ENCODE measurements at places on chromosomes 5 and 9. TPM values are rescaled to one million over a fixed set of nuclear protein-coding genes. Genes with fewer than 3 reads are reported as not detected.

RLN1 gene
- 0.26 TPM for polyA plus RNA-seq

ENHO gene
- 1.9 TPM for polyA plus RNA-seq

CDH9 gene
- polyA plus RNA-seq, result not detected

SLC34A1 gene
- polyA plus RNA-seq, result not detected

INSL6 gene
- polyA plus RNA-seq, result not detected

HEMGN gene
- not detected for polyA plus RNA-seq

TMEM215 gene
- 0.03 TPM for polyA plus RNA-seq

OTP gene
- 0.03 TPM for polyA plus RNA-seq

TERT gene
- 3.9 TPM for polyA plus RNA-seq

DNA sequence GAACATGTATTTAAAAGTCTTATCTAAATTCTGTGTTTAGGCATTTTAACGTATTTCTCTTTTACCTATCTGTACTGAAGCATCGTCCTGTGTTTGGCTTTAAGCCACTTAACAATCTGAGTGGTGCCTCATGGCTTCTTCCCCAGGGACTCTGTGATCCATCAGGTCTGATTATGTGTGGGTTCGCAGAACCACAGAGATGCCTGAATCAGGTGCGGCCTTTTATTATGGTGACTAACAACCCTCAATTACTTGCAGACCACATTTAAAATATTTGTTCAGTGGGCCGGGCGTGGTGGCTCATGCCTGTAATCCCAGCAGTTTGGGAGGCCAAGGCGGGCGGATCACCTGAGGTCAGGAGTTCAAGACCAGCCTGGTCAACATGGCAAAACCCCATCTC, 39.6 kb upstream of the SAP30L start:
- DNase-seq, result no peak

- no peak for DNase-seq
Observed at GRCh38 chr5:40436535-40437237, 243.0 kb upstream of the PTGER4 start.

DNA sequence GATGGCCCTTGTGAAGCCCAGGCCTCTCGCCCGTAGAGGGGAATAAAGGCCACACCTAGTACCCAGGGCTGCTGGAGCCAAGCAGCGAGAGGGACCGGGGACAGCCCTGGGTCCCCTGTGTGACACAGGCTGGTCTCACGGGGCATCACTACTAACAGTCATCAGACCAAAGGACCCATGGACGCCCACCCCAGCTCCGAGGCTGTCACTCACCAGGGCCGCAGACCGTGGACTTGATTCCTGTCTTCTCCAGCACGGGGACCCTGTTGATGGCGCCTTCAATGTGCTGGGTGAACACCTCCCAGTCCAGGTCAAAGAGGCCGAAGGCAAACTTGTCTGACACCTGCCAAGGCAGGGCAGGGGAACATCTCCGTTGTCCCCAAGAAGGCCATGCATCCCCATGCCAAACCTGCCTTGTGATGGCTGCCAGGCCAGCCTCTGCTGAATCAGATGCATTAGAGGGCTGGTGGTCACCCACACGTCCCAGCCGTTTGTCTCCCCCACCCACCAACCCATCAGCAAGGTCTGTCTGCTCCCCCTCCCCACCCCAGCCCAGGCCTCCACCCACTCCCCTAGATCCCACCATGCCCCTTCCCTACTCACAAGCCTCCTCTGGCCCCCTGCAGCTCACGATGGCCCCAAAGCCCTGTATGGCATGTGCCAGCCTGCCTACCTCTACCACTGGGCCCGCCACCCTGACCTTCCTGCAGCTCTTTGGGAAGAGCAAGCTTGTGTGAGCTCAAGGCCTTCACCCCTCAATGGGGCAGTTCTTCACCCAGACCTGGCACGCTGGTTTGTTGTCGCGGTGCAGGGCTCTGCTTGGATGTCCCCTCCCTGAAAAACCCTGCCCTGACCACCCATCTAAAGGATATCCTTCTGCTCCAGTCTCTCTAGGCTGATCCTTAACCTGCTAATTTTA, 20.8 kb downstream of the SARDH start:
- no peak for DNase-seq

DNA sequence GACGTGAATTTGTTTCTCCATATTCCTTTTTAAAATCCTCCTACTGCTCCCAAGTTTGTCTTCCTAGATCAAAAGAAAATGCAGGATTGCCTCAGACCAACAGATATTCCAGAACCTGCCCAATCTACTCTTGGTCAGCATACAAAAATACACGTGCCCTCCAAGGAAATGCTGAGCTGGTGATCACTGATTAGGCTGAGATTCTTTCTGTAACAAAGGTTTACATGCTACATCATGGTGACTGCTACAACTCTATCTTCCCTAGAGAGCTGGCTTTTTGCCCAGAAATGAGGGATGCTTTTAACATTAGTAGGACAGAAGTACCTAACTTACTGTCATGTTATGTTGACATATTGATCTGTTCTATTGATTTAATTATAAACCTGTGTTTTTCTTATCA, 35.5 kb downstream of the OR2Y1 start:
- peak; percentile 62 for DNase-seq

DNA sequence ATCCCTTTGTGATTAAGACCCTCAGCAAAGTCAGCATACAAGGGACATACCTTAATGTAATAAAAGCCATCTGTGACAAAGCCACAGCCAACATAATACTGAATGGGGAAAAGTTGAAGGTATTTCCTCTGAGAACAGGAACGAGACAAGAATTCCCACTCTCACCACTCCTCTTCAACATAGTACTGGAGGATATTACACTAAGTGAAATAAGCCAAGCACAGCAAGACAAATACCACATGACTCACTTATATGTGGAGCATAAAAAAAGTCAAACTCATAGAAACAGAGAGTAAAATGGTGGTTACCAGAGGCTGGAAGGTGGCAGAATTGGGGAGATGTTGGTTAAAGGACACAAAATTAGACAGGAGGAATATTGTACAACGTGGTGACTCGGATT, 118.1 kb upstream of the NFIL3 start:
- DNase-seq, result no peak

GRCh38 chr5:127957701-127958239, 125.8 kb upstream of the SLC12A2 start:
- no peak for DNase-seq

DNA sequence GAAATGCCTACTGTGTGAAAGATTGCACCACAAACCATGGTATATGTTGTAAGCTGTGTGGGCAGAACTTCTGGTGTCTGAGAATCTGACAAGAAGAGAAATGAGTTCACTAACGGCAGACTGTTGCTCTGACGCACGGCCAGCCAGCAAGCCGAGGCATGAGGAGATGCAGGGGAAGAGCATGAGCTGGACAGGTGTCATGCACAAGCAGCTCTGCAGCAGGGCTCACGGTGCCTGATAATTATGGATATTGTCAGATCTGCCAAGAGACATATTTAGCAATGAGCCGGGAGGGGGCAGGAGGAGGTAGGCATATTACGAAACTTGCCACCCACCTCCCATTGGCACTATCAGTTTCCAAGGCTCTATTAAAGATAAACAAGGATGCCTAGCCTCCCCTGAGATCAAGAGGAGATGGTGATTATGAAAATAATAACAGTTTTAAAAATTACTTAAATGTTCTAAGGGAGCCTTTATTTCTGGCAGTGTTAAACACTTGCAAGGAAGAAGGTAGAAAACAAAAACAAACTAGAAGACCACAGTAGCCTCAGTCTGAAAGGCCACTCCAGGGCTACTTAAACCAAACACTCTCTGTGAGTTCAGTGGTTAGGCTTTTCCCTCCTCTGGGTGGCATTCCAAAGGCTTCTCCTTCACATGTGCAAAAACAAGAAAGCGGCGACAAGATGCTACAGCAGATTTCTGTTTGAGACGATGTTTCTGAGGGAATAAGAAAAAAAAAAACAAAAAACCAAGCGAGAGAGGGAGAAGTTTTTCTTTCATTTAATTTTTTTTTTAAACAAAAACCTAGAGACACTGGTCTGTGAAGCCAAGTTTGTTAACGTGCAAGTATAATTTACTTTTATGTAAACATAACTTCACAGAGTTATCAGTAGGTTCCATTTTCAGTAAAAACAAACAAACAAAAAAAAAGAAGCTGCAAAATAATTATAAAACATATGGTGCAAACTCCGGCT, 339.5 kb downstream of the BNC2 start:
- no peak for DNase-seq

GRCh38 chr9:38281917-38282316, 110.6 kb upstream of the ALDH1B1 start:
- no peak for DNase-seq

GRCh38 chr5:76062502-76063041, 20.6 kb upstream of the SV2C start:
- DNase-seq, result no peak

DNA sequence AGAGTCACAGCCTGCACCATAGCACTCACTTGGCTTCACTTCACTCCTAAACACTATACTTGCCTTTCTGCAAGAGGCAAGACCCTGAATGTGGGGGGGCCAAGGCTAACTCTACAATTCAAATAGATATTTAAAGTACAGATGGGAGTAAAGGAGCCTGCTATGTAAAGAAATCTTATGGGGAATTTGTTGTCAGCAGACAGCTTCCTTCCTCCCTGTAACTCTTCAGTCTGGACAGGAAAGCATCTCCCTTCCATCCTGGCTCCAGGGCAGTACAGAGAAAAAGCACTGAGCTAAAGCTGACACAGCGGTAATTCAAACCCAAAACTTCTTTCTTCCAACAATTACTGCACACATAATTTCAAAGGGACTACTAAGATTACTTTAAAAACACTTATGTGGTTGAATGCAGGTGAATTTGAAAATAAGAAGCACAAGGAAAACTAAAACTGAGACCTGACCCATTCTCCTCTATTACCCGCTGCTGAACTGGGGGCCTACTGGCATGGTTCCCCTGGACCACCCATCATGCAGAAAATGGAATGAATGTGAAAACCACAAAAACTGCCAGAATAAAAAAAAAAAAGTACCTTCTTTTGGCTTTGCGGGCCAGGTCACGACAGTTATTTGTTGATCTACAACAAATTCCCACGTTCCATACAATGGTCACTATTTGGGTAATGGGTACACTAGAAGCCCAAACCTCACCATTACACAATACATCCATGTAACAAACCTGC, 13.4 kb downstream of the VDAC1 start:
- no peak for DNase-seq
